ENCODE measurements at places on chromosomes 6 and 20.

DNA sequence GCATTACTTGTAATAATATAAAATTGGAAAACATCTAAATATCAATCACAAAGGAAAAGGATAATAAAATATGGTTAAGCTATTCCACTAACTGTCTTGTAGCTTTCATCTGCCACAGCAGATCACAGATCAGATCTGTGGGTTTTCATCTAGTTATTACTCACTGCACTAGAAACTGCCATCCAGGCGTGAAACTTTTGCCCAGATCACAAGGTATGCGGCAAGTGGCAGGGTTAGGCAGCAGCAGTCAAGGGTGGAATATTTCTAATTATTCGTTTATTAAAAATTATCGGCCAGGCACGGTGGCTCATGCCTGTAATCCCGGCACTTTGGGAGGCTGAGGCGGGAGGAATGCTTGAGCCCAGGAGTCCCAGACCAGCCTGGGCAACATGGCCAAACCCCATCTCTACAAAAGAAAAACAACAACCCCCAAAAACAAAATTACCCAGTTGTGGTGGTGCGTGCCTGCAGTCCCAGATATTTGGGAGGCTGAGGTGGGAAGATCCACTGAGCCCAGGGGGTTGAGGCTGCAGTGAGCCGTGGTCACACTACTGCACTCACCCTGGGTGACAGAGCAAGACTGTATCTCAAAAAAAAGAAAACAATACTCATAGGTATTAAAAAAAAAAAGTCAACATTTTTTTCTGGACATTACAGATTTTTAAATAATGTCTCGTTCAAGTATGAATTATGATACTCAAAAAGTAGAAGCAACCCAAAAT lies 32.1 kb downstream of the BEND3 start:
- DNase-seq: peak; percentile 46

- DNase-seq: no peak
Measured at GRCh38 chr6:135064586-135064985, 10.0 kb upstream of the HBS1L start.

DNA sequence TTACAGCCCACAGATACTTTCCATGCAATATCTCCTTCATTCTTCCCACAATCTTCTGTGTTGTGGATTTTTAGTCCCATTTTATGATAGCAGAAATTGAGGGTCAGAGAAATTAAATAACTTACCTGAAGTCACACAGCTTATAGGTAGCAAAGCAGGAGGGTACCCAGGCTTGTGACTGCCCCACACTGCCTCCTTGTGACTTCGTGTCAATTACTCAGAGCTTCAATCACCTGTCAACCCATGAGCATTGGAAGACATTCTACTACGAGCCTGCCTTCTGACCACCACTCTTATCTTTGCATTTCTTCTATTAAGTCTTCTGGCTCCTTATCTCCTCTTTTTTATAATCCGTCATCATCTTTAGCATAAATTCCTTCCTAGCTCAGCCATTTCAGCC lies 71.6 kb upstream of the NRSN1 start:
- no peak for DNase-seq

- no peak for DNase-seq
Measured at GRCh38 chr6:137843211-137843610, 23.8 kb upstream of the TNFAIP3 start.

- DNase-seq: no peak
Measured at GRCh38 chr6:108675226-108676200, 114.8 kb downstream of the FOXO3 start.

GRCh38 chr6:140641412-140641811 lies 1267.0 kb upstream of the CITED2 start:
- no peak for DNase-seq

DNA sequence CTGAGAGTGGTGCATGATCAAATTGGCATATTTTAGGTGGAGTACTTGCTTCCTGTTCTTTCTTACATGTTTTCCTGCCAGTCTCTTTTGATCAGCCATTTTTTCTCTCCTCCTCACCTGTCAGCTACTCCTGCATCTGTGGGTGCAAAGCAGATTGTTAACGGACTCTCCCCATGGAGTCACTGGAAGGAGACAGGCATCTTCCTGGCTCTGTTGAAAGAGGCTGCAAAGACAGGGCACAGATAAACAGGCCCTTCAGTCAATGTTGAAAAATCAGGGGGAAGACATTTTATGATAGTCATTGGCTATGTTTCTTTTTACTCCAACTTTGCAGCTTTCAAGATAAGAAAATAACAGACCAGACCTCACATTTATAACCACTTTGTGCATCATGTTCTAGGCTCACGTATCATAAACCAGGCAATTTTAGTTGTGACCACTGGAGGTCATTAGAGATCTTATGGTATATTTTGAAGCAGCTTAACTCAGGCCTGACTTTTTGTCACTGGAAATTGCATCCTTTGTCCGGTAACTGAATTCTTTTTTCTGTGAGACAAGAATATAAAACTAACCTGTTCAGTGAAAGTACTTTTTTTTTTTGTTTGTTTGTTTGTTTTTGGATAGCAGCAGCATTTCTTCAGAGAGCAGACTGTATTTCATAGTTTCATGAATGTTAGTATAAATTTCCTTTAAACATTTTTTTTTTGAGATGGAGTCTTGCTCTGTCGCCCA lies 20.1 kb downstream of the ECT2L start:
- DNase-seq: no peak

- DNase-seq: no peak
Measured at GRCh38 chr6:132785936-132786335, 12.5 kb downstream of the SLC18B1 start.

- no peak for DNase-seq
Measured at GRCh38 chr6:65938000-65938399, 231.0 kb upstream of the EYS start.

DNA sequence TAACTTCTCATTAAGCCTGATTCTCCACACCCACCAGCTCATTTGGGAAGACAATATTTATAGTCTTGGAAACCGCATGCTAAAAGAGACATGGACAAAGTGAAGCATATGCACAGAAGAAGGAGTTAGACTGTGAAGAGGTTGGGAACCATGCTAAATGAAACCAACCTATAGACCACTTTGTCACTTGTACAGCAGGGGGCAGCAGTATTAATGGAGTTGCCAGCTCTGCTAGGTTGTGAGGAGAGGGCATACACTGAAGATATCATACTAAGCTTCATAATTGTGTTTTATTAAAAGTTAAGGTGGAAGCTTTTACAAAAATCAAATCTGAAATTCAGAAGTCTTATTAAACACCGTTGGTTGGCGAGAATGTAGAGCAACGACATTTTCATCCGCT lies 38.3 kb upstream of the HMGCLL1 start:
- DNase-seq: no peak

DNA sequence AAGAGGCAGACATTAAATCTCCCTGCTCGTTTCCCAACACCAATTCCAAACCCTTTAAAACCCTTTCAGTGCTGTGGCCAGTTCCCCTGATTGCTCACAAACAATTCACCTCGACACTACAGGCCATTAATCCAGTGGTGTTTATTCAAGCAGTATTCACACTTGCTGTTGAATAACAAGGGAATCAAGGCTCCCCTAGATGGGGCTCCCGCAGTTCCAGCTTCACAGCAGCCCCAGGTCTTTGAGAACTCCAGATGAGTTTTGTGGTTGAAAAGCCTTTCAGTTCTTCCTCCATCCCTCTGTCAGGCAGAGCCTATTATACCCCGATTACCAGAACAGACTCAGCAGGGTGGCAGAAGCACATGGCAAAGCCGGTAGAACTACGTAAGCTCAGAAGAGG lies 36.2 kb downstream of the JAG1 start:
- DNase-seq: no peak

DNA sequence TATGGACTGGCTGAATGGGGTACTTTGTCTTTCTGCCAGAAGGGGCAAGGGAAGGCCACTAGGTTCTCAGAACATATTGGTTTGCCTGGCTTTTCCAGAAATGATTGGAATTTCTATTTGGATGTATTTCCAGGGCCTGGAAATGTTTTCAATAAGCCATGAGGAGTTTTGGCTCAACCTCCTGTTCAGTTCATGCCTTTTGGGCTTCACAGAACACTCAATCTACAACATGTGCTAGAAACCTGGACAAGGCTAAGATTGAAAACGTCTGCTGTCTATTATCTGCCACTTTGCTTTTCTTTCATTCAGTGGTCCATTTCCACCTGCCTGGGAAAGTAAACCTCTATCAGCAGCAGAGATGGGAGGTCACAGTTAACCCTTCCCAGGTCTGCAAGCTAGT lies 793.4 kb downstream of the TENT5A start:
- no peak for DNase-seq

DNA sequence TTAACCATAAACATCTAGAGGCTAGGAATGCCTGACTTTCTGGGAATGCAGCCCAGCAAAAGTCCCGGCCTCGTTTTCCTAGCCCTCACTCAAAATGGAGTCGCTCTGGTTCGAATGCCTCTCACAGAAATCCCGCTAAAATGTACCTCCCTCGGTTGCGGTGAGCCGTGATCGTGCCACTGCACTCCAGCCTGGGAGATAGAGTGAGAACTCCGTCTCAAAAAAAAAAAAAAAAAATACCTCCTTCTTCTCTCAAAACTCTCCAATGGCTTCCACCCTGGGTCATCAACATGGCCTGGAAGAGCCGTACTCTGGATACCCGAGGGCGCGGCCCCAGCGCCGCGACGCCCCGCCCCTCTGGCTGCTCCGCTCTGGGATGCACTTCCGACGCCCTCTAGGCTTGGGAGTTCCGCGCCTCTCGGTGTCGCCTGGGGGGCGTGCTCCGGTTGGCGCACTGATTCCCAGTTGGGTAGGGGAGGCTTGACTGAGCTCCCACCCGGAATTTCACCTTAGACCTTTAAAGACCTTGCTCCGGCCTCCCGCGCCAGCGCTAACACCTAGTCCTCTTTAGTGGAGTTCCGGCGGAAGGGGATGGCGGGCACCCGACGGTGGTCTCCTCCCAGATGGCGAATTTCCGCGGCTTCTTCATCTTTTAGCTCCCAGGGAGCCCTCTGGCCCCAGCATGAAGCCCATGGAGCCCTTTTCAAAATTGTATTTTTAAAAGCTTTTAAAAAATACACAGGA lies 12.3 kb downstream of the HMGN4 start:
- peak; percentile 83 for DNase-seq

- DNase-seq: no peak
Measured at GRCh38 chr20:51460163-51460562, 82.4 kb downstream of the NFATC2 start.

DNA sequence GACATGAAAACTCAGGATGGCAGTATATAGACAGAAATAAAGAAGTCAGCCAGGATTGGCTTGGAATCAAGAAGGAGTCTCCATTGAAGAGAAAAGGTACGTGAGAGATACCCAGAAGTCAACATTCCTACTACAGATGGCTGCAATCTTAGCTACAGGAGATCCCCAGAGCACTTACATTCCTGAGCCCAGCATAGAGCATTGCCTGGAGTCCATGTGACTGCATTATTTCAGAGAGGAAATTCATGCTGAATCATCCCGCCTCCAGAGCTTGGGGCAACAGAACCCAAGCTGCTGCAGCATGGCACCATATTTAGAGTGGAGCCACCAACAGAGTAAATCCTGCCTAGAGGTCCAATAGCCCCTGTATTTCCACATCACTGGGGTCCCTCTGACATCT lies 125.0 kb upstream of the GRIK2 start:
- DNase-seq: no peak

DNA sequence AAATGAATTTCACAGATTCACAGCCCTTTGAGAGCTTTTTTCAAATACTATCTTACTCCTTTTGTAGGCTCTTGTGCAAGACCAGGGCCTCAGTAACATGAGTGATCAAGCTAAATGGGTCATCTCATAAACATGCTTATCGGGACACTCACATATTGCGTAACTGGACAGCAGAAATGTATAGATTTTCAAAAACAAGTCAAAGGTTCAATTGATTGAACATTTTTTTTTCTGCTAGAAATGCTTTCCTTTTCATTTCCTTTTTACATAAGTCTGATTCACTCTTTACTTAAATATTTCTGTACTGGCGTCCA lies 8.7 kb upstream of the SALL4 start:
- DNase-seq: no peak

- no peak for DNase-seq
Measured at GRCh38 chr20:50344232-50345071, 153.8 kb downstream of the CEBPB start.

- no peak for DNase-seq
Measured at GRCh38 chr20:41179961-41180360, 42.6 kb downstream of the PLCG1 start.

- DNase-seq: no peak
Measured at GRCh38 chr6:170224694-170225660, 65.9 kb downstream of the DLL1 start.

DNA sequence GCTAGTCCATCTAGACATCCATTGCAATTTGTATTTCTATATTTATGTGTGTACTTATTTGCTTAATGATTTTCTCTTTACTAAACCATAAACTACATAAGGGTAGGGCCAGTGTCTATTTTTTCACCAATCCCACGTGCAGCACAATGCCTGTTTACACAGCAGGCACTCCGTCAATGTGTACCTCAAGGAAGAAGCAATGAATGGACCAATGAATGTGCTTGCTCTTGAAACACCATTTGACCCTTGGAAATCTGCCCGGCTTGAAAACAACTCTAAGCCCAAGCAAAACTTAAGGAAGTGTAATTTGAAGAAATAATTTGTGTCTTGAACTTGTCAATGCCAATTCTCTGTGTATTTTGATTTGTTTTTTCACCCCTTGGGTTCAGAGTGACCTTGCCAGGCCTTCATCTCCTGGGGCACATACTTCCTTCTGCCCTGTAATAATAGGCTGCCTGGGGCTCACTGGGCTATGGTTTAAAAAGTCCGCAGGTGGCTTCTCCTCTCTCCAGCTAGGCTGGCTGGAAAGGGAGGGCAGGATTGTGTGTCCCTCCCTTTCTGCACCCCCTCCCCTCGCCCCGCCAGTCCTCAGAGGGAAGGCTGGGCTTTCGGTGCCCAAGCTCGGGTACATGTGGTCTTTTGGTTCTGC lies 140.8 kb upstream of the ARMC2 start:
- no peak for DNase-seq
